ENCODE measurements at places on chromosomes 3 and 15.

DNA sequence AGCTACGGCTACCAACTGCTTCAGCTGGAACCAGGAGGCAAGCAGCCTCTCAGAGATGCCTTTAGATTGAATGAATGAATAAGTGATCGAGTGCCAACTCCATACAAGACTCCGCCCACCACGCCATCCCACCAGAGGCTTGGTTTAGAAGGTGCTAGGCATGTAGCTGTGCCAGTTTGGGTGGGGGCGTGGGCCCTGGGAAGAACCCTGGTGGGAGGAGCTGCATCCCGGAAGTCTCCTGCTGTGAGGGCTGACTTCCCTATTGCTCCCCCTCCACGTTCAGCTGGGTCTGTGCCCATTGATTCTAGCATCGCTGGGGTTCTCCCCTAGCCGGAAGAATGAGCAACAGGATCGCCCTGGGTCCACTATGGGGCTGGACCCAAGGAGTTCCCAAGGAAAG lies 20.9 kb downstream of the LINGO1 start:
- DNase-seq = no peak
- peaks cover 22% of the 10 kb centered on the region for H3K4me1 ChIP-seq
- no peaks in the 10 kb centered on the region for H3K27me3 ChIP-seq
- no peak overlapping the region for H3K4me3 ChIP-seq

GRCh38 chr3:152229692-152230091 lies 39.0 kb upstream of the MBNL1 start:
- H3K27me3 ChIP-seq = no peaks in the 10 kb centered on the region
- no peaks in the 10 kb centered on the region for H3K4me1 ChIP-seq
- no peak overlapping the region for H3K27ac ChIP-seq
- no peak overlapping the region for H3K4me3 ChIP-seq
- H3K36me3 ChIP-seq = no peaks in the 10 kb centered on the region

GRCh38 chr15:48862705-48863104 lies 15.2 kb upstream of the EID1 start:
- no peak overlapping the region for H3K27ac ChIP-seq
- no peak overlapping the region for H3K4me3 ChIP-seq
- H3K4me1 ChIP-seq = peaks cover 30% of the 10 kb centered on the region
- H3K27me3 ChIP-seq = no peaks in the 10 kb centered on the region
- no peaks in the 10 kb centered on the region for H3K36me3 ChIP-seq

DNA sequence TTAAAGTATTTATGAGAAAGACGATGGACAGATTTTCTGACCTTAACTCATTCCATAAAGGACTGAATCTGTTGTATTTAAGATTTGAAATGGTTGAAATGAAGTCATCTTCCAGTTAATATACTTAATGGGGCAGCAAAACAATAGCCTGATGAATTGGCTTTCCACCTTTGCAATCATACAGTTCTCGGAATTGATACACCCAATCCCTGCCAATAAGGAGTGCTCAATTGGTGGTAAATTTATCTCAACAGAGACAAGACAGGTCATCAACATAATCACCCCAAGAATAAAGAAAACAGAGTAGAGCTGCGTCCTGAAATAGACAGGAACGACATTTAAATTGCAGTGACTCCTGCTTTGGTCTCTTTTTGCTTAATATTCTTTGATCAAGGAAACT lies 11.2 kb downstream of the ANXA2 start:
- DNase-seq = no peak
- H3K27ac ChIP-seq = peak overlapping the region; percentile 84
- H3K4me1 ChIP-seq = peaks cover 35% of the 10 kb centered on the region
- H3K36me3 ChIP-seq = peaks cover 50% of the 10 kb centered on the region
- peak overlapping the region; percentile 56 for H3K4me3 ChIP-seq

DNA sequence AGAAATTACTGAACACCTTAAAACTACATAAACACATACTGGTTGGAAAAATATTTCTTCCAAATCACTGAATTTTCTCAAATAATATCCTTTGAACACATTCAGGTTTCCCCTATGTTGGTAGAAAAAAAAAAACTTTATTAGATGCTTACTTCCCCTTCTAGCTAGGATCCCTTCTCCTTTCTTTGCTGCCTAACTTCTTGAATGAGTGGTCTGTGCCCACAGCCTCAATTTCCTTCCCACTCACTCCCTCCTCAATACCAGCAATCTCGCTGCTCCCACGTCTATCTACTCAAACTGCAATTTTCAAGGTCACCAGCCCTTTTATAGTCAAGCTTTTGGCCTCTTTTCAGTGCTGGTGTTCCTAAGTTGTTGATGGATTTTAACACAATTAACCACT lies 8.3 kb downstream of the CD200R1 start:
- DNase-seq = no peak
- no peak overlapping the region for H3K4me3 ChIP-seq
- H3K27ac ChIP-seq = peak overlapping the region; percentile 12
- no peaks in the 10 kb centered on the region for H3K36me3 ChIP-seq
- H3K4me1 ChIP-seq = no peaks in the 10 kb centered on the region
- H3K27me3 ChIP-seq = no peaks in the 10 kb centered on the region

GRCh38 chr15:88881775-88882174 lies 13.6 kb downstream of the HAPLN3 start:
- no peaks in the 10 kb centered on the region for H3K36me3 ChIP-seq
- no peak overlapping the region for H3K27ac ChIP-seq
- no peaks in the 10 kb centered on the region for H3K27me3 ChIP-seq
- H3K4me3 ChIP-seq = no peak overlapping the region
- no peaks in the 10 kb centered on the region for H3K4me1 ChIP-seq

DNA sequence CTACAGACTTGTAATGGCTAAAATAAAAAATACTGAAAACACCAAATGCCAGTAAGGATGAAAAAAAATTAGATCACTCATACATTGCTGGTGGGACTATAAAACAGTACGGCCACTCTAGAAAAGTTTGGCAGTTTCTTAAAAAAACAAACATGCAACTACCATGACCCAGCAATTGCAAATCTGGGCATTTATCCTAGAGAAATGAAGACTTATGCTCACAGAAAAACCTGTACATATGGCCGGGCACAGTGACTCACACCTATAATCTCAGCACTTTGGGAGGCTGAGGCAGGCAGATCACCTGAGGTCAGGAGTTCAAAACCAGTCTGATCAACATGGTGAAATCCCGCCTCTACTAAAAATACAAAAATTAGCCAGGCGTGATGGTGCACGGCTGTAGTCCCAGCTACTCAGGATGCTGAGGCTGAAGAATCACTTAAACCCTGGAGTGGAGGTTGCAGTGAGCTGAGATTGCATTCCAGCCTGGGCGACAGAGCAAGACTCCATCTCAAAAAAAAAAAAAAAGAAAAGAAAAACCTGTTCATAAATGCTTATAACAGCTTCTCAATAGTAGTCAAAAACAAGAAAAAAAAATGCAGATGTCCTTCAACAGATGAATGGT lies 5.6 kb downstream of the TP53BP1 start:
- H3K27me3 ChIP-seq = no peaks in the 10 kb centered on the region
- H3K4me3 ChIP-seq = no peak overlapping the region
- peaks cover 15% of the 10 kb centered on the region for H3K4me1 ChIP-seq
- peaks cover 42% of the 10 kb centered on the region for H3K36me3 ChIP-seq

GRCh38 chr3:129611812-129612533 lies 5.5 kb upstream of the PLXND1 start:
- peaks cover 10% of the 10 kb centered on the region for H3K27me3 ChIP-seq
- no peak overlapping the region for H3K4me3 ChIP-seq
- H3K4me1 ChIP-seq = peaks cover 16% of the 10 kb centered on the region
- DNase-seq = no peak

DNA sequence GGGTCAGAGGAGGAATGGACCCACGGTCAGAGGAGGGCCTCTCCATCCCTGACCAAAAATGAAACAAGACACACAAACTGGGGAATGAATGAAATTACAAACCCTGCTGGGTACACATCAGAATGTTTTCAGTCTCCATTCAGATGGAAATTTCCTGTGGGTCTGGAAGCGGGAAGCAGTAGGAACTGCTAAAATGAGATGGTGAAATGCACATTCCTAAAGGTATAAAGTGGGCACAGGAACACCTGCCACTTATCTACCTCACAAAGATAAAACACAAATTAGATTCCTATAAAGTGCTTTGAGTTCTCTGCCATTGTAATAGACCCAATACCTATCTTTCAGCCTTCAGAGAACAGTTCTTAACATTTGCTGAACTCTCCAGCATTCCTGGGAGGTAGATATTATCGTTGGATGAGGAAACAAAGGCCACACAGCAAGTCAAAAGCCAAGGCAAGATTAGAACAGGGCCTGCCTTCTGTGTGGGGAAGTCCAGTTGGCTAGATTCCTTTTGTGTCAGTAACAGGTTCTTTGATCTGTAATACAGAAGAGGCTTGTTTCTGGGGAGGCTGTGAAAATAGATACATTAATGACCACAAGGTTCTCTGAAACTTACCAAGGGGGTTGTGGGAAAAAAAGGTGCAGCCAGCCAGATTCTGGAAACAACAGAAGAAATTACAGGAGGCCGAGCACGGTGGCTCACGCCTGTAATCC lies 98.4 kb downstream of the IGF2BP2 start:
- peaks cover 28% of the 10 kb centered on the region for H3K36me3 ChIP-seq
- DNase-seq = no peak
- H3K27me3 ChIP-seq = no peaks in the 10 kb centered on the region
- peaks cover 42% of the 10 kb centered on the region for H3K4me1 ChIP-seq

GRCh38 chr3:40930131-40930538 lies 269.2 kb upstream of the CTNNB1 start:
- H3K36me3 ChIP-seq = no peaks in the 10 kb centered on the region
- H3K4me1 ChIP-seq = peaks cover 3% of the 10 kb centered on the region
- H3K27me3 ChIP-seq = no peaks in the 10 kb centered on the region
- no peak overlapping the region for H3K4me3 ChIP-seq
- H3K27ac ChIP-seq = no peak overlapping the region

DNA sequence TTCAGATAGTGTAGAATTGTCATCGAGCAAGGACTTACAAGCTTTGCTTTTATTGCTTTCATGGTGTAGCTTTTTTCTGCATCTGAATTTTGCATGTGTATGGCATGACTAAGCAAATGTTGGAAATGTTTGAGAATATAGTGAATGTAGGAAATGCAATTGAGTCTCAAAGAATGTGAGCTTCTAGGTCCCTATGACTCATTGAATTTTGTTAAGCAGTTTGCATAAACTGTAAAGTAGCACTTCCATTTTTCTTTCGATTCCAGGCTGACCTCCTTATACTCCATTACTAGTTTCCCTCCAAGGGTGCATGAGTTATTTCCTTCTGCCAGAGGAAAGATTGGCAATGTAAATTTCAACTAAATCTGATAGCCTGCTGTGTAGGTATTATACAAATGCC lies 619.2 kb downstream of the DIPK2A start:
- H3K36me3 ChIP-seq = no peaks in the 10 kb centered on the region
- H3K4me1 ChIP-seq = peaks cover 3% of the 10 kb centered on the region
- no peaks in the 10 kb centered on the region for H3K27me3 ChIP-seq
- no peak overlapping the region for H3K27ac ChIP-seq

DNA sequence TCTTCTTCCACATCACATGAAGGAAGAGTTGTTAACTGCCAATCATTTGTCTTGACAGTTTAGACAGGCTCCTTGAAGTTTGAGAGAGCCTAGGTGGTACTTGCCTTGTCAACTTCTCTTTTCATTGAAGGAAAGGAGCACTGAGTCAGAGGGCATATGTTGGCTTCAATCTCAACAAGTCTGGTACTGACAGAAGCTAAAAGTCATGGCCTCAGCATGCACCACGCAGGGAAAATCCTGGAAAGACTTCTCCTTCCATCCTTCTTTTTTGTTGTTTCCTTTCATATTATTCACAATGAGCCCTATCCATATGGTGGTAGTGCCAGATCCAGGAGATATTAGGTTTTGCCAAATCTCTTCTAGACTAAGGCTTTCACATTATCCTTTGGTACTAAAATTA lies 1272.5 kb downstream of the ROBO1 start:
- H3K27ac ChIP-seq = no peak overlapping the region
- no peaks in the 10 kb centered on the region for H3K36me3 ChIP-seq
- H3K4me3 ChIP-seq = no peak overlapping the region
- no peak for DNase-seq
- peaks cover 15% of the 10 kb centered on the region for H3K4me1 ChIP-seq

- peak overlapping the region; percentile 6 for H3K27ac ChIP-seq
- DNase-seq = no peak
- H3K4me1 ChIP-seq = peaks cover 11% of the 10 kb centered on the region
- no peak overlapping the region for H3K4me3 ChIP-seq
- H3K27me3 ChIP-seq = no peaks in the 10 kb centered on the region
Measured at GRCh38 chr3:144141496-144141895, 169.9 kb downstream of the DIPK2A start.

GRCh38 chr15:32828507-32829186 lies 110.8 kb downstream of the GREM1 start:
- peaks cover 15% of the 10 kb centered on the region for H3K4me1 ChIP-seq
- no peaks in the 10 kb centered on the region for H3K27me3 ChIP-seq
- no peak overlapping the region for H3K27ac ChIP-seq

DNA sequence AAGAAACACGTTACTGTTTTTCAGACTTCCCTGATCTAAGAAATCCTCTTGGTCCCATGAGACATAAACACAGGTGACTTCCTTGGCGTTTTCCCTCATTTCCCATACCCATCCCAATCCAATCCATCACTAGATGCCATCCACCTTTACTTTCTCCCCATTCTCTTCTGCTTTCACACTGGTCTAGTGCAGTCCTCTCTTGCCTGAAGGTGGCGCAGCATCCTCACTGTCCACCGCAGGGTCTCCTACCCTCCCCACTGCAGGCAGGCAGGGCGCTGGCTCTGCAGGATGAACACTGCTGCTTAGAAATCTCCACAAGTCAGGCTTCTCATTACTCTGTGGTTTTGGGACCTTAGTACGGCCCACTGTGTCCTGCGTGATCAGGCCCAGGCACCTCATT lies 58.2 kb downstream of the RAB7A start:
- no peaks in the 10 kb centered on the region for H3K36me3 ChIP-seq
- peaks cover 43% of the 10 kb centered on the region for H3K4me1 ChIP-seq
- H3K27ac ChIP-seq = no peak overlapping the region
- no peaks in the 10 kb centered on the region for H3K27me3 ChIP-seq
- no peak overlapping the region for H3K4me3 ChIP-seq
- no peak for DNase-seq

Measured in type B pancreatic cell (in vitro differentiated cells).